Activated CD4-positive, alpha-beta memory T cell treated with anti-CD3 and anti-CD28 coated beads, Interleukin-2, amount 10 ng/mL, durations not matched to agents 7 days and 5 days (primary cell): ENCODE measurements at places on chromosomes 4 and X.

DNA sequence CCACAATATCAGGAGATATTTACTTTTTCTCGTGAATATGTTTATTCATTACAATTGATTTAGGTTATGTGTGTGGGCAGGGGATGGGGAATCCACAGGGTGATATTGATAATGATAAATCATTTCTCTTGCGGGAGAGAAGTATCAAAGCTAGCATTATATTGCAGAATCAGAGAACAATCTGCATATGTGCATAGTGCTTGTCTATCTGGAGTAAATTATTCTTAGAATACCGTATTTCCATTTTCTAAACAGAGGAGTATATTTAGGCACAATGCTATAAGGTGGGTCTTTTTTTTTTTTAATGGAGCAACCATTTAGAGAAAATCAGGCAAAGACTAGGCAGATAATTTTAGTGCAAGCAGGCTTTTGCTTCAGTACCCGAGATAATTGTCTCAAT lies 166.0 kb upstream of the ARX start:
- DNase-seq = no peak

GRCh38 chr4:11503166-11503565 lies 74.5 kb upstream of the HS3ST1 start:
- DNase-seq = no peak

- no peak for DNase-seq
These were observed 108.3 kb upstream of the INPP4B start for GRCh38 chr4:142954415-142954814.

DNA sequence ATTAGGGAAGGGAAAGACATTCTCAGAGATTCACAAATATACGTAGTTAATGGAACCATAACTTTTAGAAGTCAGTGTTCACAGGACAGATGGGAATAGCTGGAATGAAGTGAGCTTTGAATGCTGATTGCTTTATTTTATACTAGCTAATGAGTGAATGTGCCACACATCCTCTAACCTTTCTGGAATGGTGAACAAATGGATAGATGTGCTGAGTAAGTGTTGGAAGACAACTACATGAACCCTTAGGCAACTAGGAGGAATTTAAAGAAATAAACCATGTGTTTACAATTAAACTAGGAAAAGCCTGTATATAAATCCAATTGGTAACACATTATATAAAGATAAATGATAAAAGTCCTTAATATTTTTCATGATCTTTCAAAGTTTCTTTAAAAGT lies 91.6 kb upstream of the LIMCH1 start:
- no peak for DNase-seq

GRCh38 chr4:579543-580175 lies 3.6 kb upstream of the TMEM271 start:
- DNase-seq = no peak

- no peak for DNase-seq
These were observed 56.6 kb downstream of the BRCC3 start for GRCh38 chrX:155127940-155128339.

DNA sequence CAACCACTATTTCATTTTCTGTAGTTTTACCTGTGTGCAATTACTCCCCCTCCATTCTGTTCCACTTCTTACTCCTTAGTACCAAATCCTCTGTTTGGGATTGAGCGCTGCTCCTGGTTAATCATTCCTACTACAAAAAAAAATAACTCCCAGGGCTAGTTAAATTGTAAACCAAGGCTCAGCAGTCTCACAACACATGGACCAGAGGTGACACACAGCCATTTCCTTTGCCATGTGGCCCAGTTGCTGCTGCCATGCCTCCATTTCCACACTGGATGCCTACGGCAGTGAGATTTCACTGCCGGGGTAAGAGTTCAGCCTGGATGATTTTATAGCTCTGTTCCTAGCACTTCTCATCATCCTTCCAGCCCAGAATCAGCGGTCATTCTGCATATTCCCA lies 107.2 kb downstream of the AKAP4 start:
- DNase-seq = no peak

GRCh38 chrX:105349476-105349875 lies 129.0 kb upstream of the TEX13A start:
- no peak for DNase-seq
